ENCODE measurements at places on chromosomes 3 and 15.

DNA sequence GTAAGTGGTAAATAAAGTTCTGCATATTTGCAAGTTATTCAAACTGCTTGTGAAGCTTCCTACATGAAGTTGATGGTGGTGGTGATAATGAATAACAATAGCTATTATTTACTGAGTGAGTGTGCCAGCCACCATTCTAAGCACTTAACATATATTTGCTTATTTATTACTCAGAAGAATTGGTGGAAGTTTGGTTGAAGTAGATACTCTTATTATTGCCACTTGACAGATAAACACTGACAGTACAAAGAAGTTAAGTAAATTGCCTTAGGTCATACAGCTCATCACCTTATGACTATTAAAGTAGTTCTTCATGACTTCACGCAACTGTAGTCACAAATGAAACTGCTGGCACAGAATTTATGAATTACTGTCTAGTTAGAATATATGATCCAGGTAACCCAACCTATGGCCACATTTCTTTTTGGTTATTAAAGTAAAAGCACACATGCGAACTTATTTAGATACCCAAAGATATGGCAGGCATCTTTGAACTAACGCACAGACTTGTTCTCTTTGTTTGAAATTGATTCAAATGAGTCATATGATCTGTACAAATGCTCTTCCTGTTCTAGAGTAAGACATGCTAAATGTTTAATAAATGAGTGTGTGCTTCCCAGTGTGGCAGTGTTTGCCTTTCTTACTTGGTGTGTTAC lies 99.8 kb upstream of the NR2F2 start:
- ATAC-seq = no peak

DNA sequence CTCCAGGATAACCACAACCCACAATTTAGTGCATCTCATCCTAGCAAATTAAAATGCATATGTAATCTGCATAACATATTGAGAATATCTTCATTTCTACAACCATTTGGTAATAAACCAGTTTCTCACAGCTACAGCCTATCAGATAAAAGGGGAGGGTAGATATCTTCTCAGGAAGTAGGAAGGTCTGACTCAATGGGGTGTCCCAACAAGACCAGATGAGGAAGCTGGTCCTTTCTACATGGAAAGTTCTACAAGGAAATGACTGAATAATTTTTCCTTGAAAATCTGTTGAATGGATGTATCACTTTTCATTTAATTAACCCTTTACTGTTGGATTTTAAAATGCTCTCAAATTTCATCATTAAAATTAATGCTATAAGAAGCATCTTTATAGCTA lies 17.4 kb upstream of the TMPRSS7 start:
- ATAC-seq = no peak

- ATAC-seq = no peak
Measured at GRCh38 chr3:126132751-126133511, 47.5 kb downstream of the ALDH1L1 start.

DNA sequence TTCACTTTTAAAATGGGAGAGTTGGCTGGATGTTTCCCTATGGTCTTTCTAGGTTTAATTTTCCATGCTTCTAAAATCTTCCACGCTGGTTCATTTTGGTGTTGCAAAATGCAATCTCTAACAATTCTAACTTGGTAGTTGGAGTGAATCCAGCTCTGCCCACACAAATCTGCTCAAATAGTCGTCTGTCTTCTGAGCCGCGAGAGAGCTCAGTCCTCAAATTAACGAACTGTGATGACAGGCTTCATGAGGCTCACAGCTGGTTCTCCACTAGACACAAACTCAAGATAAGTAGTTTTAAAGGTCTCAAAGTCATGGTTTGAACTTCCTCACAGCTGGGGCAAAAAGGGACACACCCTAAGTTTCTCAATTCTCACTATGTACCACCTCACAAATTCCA lies 178.6 kb upstream of the LYSMD4 start:
- no peak for ATAC-seq

- no peak for ATAC-seq
Measured at GRCh38 chr3:179079537-179079936, 7.9 kb upstream of the ZMAT3 start.

- no peak for ATAC-seq
Measured at GRCh38 chr15:67976506-67977073, 77.5 kb upstream of the PIAS1 start.

Measured in activated CD4-positive, CD25-positive, alpha-beta regulatory T cell treated with anti-CD3 and anti-CD28 coated beads, Interleukin-2, amount 50 U/mL, for 24 hours (primary cell).